Kasumi-1 (cell line): ENCODE measurements at places on chromosomes 7 and 10.
A peak's percentile ranks its signal among the peaks of the same experiment; 100 is the strongest.

DNA sequence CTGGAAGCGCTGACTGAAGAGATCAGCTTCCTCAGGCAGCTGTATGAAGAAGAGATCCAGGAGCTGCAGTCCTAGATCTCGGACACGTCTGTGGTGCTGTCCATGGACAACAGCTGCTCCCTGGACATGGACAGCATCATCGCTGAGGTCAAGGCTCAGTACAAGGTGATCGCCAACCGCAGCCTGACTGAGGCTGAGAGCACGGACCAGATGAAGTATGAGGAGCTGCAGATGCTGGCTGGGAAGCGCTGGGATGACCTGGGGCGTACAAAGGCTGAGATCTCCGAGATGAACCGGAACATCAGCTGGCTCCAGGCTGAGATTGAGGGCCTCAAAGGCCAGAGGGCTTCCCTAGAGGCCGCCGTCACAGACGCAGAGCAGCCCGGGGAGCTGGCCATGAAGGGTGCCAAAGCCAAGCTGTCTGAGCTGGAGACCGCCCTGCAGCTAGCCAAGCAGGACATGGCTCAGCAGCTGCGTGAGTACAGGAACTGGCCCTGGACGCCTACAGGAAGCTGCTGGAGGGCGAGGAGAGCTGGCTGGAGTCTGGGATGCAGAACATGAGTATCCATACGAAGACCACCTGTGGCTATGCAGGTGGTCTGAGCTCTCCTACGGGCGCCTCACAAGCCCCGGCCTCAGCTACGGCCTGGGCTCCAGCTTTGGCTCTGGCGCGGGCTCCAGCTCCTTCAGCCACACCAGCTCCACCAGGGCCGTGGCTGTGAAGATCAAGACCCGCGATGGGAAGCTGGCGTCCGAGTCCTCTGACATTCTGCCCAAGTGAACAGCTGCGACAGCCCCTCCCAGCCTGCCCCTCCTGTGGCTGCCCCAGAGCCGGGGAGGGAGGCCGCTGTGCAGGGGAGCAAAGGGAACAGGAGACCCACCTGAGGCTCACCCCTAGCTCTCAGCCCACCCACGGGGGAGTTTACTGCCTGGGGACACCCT, 24.9 kb upstream of the AMPH start:
- DNase-seq, result no peak

- DNase-seq, result peak; percentile 50
Observed at GRCh38 chr7:30351286-30351685, 66.9 kb downstream of the ZNRF2 start.

- no peak for DNase-seq
Observed at GRCh38 chr10:5512881-5513612, 11.7 kb upstream of the CALML3 start.

DNA sequence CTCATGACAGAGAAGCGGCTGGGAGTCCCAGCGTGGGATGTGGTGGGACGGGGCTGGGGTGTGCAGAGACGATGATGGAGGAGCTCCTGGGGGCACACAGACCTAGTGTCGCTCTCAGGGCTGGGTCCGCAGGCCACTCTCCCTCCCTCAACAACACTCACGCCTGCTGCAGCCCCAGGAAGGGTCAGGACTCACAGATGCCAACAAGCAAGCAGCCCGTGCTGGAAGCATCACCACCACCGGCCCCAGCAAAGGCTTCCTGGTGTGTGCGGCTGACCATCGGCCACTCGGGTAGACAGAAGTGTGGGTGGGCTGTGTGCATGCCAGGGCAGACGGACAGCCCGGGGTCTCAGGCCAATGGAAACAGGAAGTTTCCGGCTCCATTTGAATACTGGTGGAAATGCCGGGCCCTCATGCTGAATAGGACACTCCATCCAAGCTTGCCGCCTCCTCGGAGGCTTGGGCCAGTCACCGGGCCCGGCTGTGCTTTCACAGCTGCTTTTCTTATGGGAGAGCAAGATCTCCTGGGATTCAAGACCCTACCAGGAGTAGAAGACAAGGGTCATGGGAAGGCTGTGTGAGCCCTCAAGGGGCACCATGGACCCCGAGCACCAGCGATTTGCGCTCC, 178.1 kb downstream of the ELFN1 start:
- no peak for DNase-seq

- DNase-seq, result no peak
Observed at GRCh38 chr7:55019191-55019690, 424 bp downstream of the EGFR start.

- DNase-seq, result peak; percentile 72
Observed at GRCh38 chr10:49164559-49165188, 23.5 kb downstream of the TMEM273 start.

- DNase-seq, result no peak
Observed at GRCh38 chr7:45610019-45610418, 35.9 kb downstream of the ADCY1 start.

- no peak for DNase-seq
Observed at GRCh38 chr10:83691791-83692596, 447.3 kb upstream of the GHITM start.

DNA sequence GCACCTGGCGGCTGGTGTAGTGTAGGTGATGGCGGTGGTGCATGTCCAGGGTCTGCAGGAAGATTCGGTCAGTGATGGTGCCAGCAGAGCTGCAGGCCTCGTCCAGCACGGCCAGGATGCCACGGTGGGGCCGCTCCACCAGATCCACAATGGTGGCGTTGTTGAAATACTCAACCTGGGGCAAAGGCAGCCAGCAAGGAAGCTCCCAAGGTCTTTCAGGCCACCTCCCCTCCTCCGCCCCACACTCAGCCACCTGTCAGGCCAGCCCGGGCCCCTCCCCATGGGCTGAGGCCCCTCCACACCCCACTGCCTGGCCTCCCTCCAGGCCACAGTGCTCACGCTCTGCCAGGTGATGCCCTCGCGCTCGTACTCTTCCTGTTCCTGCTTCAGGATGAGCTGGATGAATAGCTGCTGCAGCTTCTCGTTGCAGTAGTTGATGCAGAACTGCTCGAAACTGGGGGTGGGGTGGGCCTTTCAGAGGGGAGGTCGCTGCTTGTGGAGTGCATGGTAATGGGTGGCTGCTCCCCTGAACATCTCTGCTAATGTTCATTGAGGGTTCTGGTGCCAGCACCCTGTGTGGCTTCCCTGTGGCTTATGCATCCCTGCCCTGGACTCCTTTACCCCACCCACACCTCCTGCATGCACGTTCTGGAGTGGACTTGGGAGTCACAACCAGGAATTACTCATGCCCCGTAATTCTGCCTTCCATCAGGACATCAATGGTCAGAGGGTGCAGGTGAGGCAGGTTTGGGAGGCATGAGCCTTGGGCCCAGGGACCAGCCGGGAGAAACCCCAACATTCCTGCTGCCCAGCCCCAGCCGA, 8.9 kb downstream of the MYO1G start:
- no peak for DNase-seq

DNA sequence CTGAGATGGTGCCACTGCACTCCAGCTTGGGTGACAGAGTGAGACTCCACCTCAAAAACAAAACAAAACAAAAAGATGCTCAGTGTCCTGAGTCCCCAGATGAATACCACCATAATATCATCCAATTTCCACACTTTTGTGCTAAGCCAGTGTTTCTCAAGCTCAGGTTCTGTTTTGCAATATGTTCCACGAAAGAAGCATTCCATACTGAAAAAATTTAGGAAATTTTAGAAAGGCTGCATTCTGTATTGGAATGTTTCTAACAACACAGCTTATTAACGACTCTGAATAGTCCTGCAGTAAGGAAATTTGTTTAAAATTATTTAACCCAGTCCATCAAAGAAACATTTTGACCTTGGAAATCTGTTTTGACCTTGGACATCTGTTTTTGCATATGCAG, 142.4 kb downstream of the EPC1 start:
- no peak for DNase-seq

DNA sequence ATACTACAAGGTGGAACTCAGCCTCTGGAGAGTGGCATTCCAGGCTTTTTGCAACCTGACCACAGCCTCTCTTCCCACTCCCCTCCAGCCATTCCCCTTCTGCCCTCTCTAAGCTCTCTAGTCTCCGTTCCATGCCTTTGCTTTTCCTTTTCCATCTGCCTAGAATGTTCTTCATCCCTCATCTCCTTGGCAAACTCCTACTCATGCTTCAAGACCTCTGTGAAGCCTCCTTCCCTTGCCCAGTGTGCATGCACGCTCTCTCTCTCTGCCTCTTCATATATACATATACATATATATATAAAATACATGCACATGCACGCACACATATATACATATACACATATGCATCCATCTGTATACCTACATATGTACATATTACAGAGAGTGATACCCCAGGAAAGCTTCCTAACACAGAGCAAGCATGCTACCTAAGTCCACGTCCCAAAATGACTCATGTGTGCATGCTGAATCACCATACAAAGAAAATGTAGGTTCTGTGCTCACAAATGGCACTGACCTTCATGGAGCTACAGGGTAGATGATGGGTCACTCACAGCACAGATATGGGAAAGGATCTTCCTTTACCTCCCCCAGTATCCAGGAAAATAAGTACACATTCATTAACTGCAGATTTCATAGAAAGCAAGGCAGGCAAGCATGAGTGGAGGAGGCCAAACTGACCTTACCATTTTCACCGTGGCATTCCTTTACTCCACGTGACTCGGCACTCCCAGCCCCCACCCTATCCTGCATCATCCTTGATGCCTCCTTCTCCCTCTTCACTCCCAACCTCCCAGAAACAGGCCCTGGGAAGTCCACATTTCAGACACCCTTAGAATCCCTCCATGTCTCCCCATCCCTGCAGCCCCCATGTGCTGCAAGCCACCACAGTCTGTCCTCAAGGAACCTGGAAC, 238.4 kb upstream of the ZMIZ1 start:
- DNase-seq, result no peak

GRCh38 chr7:40850017-40850416, 715.2 kb downstream of the SUGCT start:
- no peak for DNase-seq

GRCh38 chr10:11173042-11173441, 155.4 kb downstream of the CELF2 start:
- DNase-seq, result no peak

DNA sequence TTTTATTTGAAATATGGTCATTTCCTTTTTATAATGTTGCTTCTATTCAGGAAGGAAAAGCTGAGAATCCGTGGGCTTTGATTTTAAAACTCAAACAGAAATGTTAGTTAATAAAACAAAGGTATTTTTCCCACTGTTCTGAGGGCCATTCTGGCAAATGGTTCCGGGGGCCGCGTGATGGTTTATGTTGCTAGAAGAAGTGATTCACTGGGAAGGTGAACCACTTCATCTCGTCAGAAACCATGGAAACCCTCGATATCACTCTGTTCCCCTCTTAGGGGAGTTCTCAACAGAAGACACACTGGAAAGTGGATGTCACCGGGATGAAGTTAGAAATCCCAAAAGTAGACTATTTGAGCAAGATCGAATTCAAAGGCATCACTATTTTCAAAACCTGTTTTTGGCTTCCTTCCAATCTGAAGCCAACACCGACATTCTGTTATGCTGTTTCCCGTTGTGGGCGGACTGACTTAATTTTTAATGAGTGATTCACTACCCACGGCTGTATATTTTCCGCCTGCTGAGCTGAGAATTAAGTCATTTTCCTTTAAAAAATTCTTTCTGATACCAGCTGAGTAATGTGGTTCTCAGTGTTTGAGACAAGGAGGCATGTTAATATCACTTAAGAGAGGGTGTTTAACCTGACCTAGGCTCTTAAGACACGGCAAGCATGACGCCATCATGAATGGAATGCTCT, 84.1 kb downstream of the PTPRE start:
- DNase-seq, result peak; percentile 34

DNA sequence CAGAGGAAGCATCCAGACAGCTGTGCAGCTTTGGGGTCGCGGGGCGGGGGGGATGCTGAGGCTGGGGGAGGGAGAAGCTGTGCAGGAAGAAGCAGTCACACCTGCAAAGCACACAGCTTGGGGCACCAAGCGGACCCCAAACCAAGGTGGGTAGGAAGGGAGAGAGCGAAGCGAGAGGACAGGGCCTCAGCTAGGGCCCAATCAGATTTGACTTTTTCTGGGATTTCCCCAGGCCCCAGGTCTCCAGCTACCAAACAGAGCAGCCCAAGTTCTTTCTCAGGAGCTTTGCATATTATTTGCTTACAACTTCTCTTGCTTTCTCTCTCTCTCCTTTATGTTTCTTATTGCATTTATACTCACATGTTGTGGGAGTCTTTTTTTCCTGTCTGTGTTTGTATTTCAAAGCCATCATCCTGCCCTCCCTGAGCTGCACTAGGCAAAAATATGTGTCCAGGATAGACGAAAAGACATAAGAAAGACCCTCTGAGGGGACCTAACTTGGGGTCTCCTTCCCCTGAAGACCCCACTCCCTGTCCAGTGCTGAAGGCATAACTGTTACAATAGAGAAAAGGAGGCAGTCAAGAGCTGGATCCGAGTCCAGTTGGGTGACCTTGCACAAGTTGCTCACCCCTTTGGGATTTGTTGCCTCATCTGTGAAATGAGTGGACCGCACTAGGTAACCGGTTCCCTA, 50.6 kb upstream of the SMNDC1 start:
- no peak for DNase-seq

DNA sequence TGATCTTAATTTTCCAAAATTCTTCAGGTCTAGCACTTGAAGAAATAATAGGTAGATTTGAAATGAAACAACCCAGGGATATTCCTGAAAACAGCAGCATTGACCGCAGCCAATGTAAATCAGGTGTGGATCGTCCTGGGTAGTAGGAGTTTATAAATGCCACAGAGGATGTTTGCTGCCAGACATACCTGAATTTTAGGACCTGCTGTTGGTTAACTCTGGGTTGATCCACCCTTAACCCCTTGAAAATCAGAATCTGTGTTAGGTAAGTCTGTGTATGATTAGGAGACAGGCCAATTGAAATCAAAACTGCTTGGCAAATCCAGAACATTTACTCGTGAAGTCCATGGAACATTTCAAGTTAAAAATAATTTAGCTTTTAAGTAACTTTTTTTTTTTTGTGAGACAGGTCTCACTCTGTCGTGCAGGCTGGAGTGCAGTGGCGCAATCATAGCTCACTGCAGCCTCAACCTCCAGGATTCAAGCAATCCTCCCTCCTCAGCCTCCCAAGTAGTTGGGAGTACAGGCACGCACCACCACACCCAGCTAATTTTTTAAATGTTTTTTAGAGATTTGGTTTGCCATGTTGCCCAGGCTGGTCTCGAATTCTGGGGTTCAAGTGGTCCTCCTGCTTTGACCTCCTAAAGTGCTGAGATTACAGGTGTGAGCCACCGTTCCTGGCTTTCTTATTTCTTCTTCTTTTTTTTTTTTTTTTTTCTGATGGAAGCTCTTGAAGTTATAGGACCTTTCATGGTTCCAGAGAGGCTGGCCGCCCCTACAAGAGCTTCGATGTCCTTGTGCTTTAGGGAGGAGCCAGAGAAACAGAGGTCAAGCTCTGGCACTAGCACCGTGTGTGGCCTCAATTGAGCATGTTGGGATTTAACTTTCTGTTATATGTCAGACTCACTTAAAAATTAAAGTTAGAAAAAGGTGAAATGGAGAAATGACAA, 2.0 kb downstream of the POR start:
- no peak for DNase-seq

- DNase-seq, result no peak
Observed at GRCh38 chr10:132606536-132607316, 69.1 kb downstream of the INPP5A start.
